ENCODE measurements at places on chromosomes 3 and 15. TPM values are rescaled to one million over a fixed set of nuclear protein-coding genes. Genes with fewer than 3 reads are reported as not detected.

GRCh38 chr15:52466134-52466701 is 62.5 kb downstream of the MYO5A start:
- DNase-seq: peak; percentile 12

GRCh38 chr3:128554100-128554464 is 61.1 kb upstream of the GATA2 start:
- no peak for DNase-seq

Gene ADAMTS9
- total RNA-seq: not detected

GRCh38 chr3:9122732-9123364 is 126.6 kb downstream of the SRGAP3 start:
- DNase-seq: no peak

DNA sequence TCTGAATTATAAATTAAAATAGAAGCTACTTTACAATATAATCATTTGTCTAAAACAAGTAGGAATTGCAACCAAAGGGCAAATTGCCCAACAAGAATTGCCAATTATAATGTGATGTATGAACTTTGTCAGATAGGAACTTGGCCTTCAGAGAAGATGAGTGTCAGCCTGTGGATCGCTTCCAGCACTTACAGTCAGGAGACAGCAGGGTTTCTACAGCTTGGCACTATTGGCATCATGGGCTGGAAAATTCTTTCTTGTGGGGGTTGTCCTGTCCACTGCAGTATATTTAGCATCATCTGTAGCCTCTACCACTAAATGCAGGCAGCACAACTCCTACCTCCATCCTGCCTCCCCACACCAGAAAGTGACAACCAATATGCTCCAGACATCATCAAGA is 48.1 kb upstream of the CRBN start:
- no peak for DNase-seq

Gene VWA5B2
- not detected for total RNA-seq

DNA sequence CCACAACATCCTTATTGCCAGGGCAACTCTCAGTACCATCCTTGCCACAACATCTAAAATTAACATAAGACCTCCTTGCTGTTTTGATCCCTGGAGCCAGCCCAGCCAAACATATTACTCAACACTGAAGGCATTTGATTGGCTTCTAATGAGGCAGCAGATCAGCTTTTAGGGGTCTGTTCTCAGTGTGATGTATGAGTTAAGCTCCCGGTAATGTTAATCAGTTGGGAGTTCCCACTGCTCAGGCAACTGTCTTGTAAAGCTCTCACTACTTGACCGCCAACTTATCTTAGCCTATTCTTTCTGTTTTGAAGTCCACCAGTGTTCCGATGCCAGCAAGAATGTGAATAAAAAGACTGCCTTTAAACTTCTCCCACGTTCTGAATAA is 158.9 kb downstream of the FOXB1 start:
- DNase-seq: no peak

Gene SCN5A
- total RNA-seq: 0.23 TPM

DNA sequence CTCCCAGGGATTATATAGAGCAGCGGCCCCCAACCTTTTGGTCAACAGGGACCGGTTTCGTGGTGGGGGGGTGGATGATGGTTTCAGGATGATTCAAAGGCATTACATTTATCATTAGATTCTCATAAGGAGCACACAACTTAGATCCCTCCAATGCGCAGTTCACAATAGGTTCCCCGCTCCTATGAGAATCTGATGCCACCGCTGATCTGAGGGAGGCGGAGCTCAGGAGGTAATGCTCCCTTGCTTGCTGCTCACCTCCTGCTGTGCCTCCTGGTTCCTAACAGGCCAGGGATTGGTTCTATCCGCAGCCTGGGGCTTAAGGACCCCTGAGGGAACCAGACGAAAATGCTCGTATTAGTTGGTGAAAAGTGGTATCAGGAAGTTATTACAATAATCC is 1.3 kb upstream of the HACD2 start:
- peak; percentile 7 for DNase-seq

Gene LEKR1
- total RNA-seq: 3.6 TPM

DNA sequence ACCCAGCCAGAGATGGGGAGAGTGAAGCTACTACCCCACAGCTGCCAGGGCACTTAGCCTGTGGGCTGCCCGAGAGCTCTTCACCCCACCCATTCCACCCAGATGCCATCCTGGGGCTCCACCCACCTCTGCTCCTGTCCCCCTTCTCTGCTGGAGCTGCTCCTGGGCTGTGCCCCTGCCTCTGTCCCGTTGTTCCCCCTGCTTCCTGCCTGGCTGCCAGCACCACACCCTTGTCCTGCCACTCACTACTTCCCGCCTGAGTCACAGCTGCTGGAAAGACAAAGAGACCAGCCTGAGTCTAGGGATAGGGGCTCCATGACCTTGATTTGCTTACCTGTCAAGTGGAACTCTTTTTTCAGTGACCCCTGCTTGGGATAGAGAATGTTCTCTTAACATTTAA is 12.4 kb downstream of the GNAI2 start:
- DNase-seq: no peak

- DNase-seq: no peak
These were observed 158.6 kb downstream of the BBX start for GRCh38 chr3:107681396-107681795.

Gene FLNB
- total RNA-seq: 79.7 TPM

GRCh38 chr3:170079536-170080165 is 41.9 kb downstream of the GPR160 start:
- DNase-seq: no peak

- DNase-seq: no peak
These were observed 781.9 kb upstream of the GRM7 start for GRCh38 chr3:6079011-6079410.

GRCh38 chr3:126277629-126278378 is 79.4 kb downstream of the KLF15 start:
- DNase-seq: no peak

Gene ELL3
- total RNA-seq: 2.2 TPM

DNA sequence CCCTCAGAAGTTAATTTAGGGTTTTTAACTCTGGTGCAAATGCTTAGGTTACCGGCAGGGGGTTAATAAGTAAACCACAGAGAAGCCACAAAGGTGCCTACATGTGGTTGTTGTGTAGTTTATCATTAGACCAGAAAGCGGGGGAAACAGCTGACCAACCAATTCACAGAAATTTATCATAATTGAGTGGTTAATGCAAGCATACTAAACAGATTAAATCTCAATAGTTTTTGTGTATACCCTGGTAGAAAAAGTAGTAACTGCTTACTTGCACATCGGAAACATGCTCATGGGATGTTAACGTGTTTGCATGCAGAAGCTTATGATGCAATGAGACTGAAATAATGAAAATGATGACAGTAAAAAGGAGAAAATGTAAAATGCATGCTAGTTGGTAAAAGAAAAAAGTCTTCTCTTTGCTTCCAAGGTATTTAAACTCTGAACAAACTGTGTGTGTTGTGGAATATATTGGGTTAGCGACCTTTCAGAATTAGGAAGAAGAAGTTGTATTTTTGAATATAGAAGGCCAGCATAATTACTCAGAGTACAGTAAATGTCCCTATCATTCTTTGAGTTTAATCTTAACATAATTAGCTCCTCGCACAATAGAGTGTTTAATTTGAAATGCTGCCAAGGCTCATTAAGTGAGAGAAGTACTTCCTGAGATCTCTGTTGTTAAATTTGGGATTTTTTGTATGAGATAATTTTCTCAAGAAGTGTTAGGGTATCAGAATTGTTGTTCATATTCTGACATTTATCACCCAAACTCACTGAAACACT is 316.2 kb downstream of the PTPRG start:
- DNase-seq: no peak

Gene CDAN1
- total RNA-seq: 33.3 TPM
